Activated CD8-positive, alpha-beta memory T cell treated with anti-CD3 and anti-CD28 coated beads, Interleukin-2, amount 10 ng/mL, durations not matched to agents 7 days and 5 days (primary cell): ENCODE measurements at places on chromosomes 6 and 20.

- DNase-seq: no peak
- peaks cover 29% of the 10 kb centered on the region for H3K4me1 ChIP-seq
- H3K27ac ChIP-seq: no peak overlapping the region
- H3K4me3 ChIP-seq: no peak overlapping the region
- peaks cover 3% of the 10 kb centered on the region for H3K36me3 ChIP-seq
Observed at GRCh38 chr6:72616406-72617015, 5.4 kb upstream of the KCNQ5 start.

GRCh38 chr20:49754596-49754995 lies 40.9 kb upstream of the B4GALT5 start:
- DNase-seq: no peak
- H3K4me1 ChIP-seq: peaks cover 14% of the 10 kb centered on the region
- no peaks in the 10 kb centered on the region for H3K36me3 ChIP-seq
- peaks cover 32% of the 10 kb centered on the region for H3K27me3 ChIP-seq
- no peak overlapping the region for H3K27ac ChIP-seq

DNA sequence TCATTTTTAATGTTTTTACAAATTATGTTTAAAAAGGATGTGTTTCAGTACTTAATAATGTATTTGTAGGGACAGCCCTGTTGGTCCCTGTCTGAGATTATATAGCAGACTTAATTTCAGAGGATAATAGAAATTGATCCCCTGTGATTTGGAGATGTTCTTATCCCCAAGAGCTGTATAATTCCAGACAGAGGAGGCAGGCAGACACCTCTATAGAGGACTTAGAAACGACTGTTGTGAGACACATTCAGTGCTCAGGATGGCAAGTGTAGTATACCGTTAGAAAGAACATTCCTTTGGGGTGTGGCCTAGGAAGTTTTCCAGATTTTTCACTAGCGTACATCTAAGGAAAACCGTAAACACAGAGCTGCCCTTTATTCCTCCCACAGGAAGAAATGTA lies 117.8 kb downstream of the MAP3K4 start:
- H3K27me3 ChIP-seq: no peaks in the 10 kb centered on the region
- H3K27ac ChIP-seq: no peak overlapping the region
- no peak overlapping the region for H3K4me3 ChIP-seq
- H3K36me3 ChIP-seq: peaks cover 58% of the 10 kb centered on the region
- no peak for DNase-seq

GRCh38 chr20:34129518-34130162 lies 17.6 kb upstream of the EIF2S2 start:
- H3K4me1 ChIP-seq: peaks cover 11% of the 10 kb centered on the region
- H3K4me3 ChIP-seq: no peak overlapping the region
- peaks cover 40% of the 10 kb centered on the region for H3K27me3 ChIP-seq
- H3K36me3 ChIP-seq: no peaks in the 10 kb centered on the region
